ENCODE measurements at places on chromosomes 16 and 17. TPM values are rescaled to one million over a fixed set of nuclear protein-coding genes. Genes with fewer than 3 reads are reported as not detected.

TBC1D3I gene
- not detected for polyA plus RNA-seq

- no peak overlapping the region for H3K4me3 ChIP-seq
- DNase-seq: no peak
- H3K4me1 ChIP-seq: no peaks in the 10 kb centered on the region
Observed at GRCh38 chr17:72624652-72625051, 467.8 kb downstream of the SLC39A11 start.

DNA sequence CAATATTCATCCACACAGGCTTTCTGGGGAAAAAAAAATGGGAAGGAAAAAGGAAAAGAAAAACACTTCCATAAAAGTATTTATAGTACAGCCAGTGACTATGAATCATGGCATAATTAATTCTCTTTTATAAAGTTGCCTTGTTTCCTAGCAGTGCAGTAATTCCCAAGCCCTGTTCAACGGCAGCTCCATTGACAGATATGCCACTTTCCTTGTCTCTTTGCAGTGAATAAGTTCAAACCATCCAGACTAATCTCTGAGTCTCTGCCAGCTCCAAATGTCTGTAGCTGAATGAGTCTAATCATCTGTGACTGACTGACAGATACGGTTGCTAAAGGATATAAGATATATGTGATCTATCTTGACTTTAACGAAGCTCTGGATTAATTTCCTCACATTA lies 52.9 kb upstream of the KCNJ16 start:
- H3K36me3 ChIP-seq: no peaks in the 10 kb centered on the region
- no peaks in the 10 kb centered on the region for H3K27me3 ChIP-seq
- H3K4me1 ChIP-seq: no peaks in the 10 kb centered on the region
- DNase-seq: no peak
- H3K4me3 ChIP-seq: no peak overlapping the region
- no peak overlapping the region for H3K27ac ChIP-seq

- no peak overlapping the region for H3K4me3 ChIP-seq
- no peaks in the 10 kb centered on the region for H3K4me1 ChIP-seq
- H3K27me3 ChIP-seq: no peaks in the 10 kb centered on the region
Observed at GRCh38 chr16:56994311-56994710, 5.0 kb downstream of the NLRC5 start.
